ENCODE measurements at places on chromosomes 7 and 10.
A peak's percentile ranks its signal among the peaks of the same experiment; 100 is the strongest.

DNA sequence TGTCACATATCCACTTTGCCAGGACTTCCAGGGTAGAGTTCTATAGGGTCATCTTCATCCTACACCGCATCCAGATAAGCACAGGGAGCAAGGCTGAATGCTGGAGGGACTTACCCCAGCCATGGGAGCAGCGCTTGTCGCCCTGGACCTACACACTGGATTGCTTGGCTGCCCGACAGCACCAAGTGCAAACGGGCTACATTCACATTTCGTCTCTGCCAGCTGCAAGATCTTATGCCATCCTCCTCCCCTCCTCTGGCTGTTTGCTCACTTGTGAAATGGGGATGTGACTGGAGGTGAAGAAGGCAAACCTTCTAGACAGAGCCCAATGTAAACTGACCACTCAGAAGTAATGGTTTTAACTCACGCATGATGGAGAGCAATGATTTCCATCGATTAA is 1.0 kb downstream of the DDC start:
- DNase-seq = no peak

DNA sequence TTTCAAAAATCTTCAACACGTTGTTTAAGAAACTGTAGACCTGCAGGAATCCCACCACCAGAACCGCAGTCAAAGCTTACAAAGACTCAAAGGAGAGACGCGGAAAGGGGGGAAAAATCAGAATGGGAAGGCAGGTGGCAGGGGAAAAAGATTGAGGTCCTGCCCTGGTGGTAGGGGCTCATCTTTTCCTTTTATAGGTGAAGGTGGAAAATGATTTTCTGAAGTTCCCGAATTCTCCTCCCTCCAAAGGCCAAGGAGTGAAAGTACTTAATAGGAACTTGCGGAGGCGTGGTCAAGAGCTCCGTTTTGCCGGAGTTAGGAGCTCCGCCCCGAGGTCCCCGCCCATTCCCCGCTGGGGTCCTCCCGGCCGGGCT is 724 bp downstream of the BBIP1 start:
- peak; percentile 83 for DNase-seq

GRCh38 chr7:137970253-137970975 is 31.5 kb downstream of the CREB3L2 start:
- no peak for DNase-seq

GRCh38 chr10:100664316-100665149 is 80.8 kb upstream of the PAX2 start:
- no peak for DNase-seq

DNA sequence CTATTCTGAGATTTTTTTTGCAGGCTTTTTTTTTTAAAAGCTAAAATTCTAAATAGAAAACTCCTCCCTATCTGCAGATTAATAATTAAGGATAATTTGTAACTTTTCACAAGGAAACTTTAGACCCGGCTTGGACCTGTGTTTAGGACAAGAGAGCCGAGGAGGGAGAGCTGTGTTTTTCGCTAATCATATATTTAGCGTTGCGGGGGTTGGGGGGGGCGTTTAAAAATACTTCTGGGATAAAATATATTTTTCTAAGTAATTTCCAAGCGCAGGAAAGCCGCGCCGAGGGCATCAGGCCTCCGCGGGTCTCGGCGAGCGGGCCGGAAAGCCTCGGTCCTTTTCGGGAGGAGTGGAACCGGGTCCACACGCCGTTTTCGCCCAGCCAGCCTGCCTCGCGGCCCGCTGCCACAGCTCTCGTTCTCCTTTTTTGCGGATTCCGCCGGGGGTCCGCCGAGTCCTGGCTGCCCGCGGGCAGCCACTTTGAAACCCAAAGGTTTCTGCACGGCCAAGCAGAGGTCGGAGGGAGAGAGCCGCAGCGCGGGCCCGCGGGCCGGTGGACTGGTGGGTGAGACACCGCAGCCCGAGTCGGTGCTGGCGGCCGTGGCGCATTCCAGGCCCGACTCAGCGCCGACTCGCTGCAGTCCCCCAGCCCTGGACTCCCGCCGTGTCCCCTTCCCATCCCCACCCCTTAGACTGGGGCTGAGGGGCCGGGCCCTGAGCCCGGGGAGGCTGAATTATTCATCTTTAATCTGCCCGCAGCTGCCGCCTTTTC is 2.3 kb downstream of the PAX2 start:
- no peak for DNase-seq

GRCh38 chr10:31557854-31558253 is 238.8 kb downstream of the ZEB1 start:
- DNase-seq = no peak

- no peak for DNase-seq
Observed at GRCh38 chr7:117835016-117835664, 38.1 kb downstream of the CTTNBP2 start.

DNA sequence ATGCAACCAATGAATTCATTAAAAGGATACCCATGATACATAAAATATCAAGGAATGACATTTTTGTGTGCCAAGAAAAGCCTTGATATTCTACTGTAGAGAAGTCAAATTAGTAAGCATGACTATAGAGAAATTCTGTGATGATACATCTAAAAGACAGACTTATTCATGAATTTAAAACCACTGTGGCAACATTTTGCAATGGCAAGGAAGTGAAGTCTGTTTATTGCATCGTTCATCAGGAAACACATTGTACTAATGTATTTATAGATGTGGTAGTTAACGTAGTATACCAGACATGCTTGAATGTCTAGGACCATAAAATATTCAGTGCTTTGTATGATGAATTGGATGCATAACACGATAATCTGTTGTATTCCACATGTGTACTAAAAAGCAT is 9.3 kb upstream of the CLEC5A start:
- DNase-seq = no peak

- no peak for DNase-seq
Observed at GRCh38 chr10:75542084-75542483, 110.7 kb downstream of the LRMDA start.

GRCh38 chr7:102055181-102055976 is 231.3 kb upstream of the SH2B2 start:
- DNase-seq = no peak

GRCh38 chr7:150668472-150668911 is 17.0 kb upstream of the GIMAP2 start:
- DNase-seq = peak; percentile 47

DNA sequence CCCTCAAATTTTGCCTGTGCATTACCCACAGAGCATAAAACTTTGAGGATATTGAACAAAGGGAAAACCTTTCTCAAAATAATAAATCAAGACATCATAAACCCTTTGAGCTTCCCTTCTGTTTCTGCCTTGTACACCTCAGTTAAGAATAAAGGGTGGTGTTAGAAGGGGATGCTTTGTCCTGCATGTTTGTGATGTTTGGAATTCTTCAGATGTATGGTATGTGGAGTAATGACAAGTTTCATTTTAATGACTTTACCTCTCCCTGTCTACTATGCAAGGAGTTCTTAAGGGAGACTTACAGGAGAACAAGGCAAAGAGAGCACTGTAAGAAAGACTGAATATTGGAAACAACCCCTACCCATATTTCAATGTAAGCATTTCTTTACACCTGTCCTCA is 99.2 kb downstream of the HECW1 start:
- DNase-seq = no peak

GRCh38 chr10:91642831-91643692 is 10.2 kb upstream of the PPP1R3C start:
- no peak for DNase-seq

- DNase-seq = no peak
Observed at GRCh38 chr10:133439517-133440461, 14.0 kb upstream of the SCART1 start.

DNA sequence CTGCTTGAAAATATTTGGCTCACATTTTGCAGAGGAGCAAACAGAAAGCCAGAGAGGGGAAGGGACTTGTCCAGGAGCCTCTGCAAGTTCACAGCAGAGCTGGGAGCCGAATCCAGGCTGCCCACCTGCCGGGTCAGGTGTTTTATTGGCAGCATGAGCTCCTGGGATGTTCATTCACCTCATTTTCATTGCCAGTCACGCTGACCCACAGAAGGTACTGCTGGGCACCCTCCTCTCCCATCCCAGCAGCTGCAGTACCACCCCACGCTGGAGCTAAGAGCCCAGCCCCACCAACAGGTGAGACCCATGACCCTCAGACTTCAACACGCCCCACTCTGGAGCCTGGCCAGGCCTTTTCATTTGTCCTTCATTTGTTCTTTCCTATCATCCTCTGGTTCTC is 102.7 kb downstream of the GRID1 start:
- no peak for DNase-seq

DNA sequence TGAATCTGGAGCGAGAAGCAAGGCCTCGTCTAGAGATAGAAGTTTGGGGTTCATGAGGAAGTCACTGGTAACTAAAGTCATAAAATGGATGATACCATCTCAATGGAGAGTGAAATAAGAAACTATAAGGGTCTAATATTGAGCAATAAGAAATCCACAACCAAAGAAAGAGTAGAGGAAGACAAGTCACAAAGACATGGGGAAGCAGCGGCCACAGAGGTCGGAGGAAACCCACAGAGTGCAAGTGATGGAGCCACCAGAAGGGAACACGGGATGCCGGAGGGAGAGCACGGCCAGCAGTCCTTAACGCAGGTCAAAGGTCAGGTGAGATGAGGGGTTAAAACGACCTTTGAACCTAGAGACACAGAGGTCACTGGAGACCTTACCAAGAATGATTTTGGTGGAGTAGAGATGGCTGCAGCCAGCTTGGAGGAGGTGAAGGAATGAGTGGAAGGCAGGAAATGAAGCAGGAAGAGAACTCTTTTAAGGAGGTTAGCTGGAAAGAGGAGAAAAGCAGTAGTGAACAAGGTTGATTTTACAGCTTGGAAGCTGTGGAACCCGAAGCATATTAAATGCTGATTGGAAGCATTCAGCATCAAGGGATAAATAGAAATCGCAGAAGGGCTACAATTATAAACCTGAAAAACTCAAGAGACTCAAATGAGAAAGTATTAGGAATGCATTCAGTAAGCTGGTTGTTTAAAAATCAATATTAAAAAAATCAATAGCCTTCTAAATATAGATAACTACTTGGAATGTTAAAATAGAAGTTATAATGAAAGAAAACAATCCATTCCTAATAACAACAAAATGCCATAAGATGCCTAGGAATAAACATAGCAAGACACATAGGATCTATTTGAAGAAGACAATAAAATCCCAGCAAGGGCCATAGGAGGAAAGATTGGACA is 93.7 kb downstream of the SVOPL start:
- DNase-seq = no peak

- DNase-seq = no peak
Observed at GRCh38 chr7:23276376-23276775, 22.8 kb upstream of the MALSU1 start.

GRCh38 chr10:128036011-128036615 is 90.1 kb downstream of the MKI67 start:
- no peak for DNase-seq

DNA sequence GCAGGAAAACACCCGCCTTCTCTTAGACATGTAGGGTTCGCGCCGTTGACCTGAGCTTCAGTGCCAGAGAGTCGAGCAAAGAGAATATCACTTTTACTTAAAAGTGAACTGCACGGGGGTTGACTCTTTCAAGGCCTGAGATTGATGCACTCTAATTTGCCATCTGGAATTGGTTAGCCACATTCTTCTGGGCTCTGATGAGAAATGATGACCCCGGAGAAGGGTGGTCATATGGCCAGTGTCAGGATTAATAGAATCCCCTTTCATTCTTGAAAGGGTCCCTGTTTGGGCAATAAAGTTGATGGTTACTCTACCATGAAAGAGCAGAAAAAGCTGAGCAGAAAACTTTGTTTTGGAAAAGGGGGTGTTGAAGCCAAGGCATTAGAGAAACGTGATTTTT is 31.2 kb downstream of the GRK5 start:
- DNase-seq = no peak

GRCh38 chr7:50533866-50534265 is 31.3 kb downstream of the DDC start:
- no peak for DNase-seq

DNA sequence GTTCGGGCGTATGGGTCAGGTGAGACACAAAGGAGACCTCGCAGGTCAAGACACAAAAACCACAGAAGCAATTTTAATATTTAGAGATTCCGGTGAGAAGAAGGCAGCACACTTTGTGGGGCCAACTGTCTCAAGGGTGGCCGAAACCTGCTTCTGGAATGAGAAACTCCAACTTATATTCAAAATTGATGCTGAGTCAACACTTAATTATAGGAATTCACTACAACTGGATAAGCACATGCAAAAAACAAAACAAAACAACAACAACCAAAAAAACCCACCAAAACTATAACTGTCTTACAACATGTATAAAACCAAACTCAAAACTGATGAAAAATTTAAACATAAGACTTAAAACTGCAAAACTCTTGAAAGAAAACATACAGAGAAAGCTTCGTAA is 593.3 kb downstream of the POM121L12 start:
- no peak for DNase-seq

DNA sequence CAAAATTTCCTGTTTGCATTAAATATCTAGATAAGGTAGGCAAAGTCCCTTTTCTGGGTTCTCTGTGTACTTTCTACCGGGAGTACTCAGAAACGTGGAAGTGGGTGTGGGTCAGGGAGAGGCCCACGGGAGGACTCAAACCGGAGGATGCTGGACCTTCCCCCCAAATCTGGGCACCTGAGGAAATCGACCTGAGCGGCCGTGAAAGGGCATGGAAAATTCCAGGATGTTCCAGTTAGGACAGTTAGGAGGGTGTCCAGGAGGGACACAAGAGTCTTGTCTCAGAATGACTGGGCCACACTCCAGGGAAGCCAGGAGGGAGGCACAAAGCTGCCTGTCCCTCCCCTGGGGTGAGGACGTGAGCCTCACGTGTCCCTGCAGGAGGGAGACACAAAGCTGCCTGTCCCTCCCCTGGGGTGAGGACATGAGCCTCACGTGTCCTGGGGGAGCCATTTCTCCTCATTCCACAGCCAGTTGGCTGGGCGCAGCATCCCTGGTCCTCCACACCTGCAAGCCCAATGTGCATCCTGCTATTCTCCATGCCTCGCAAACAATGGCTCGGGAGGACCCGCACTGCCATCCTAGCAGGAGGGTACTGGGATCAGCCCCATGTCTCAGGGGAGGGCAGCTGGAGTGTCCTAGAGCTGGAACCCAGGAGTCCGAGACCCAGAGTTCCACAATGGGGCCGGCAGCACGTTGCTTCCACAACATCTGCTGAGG is 190.5 kb upstream of the PPP2R2D start:
- no peak for DNase-seq

- no peak for DNase-seq
Observed at GRCh38 chr7:45178241-45179225, 20.9 kb downstream of the RAMP3 start.

DNA sequence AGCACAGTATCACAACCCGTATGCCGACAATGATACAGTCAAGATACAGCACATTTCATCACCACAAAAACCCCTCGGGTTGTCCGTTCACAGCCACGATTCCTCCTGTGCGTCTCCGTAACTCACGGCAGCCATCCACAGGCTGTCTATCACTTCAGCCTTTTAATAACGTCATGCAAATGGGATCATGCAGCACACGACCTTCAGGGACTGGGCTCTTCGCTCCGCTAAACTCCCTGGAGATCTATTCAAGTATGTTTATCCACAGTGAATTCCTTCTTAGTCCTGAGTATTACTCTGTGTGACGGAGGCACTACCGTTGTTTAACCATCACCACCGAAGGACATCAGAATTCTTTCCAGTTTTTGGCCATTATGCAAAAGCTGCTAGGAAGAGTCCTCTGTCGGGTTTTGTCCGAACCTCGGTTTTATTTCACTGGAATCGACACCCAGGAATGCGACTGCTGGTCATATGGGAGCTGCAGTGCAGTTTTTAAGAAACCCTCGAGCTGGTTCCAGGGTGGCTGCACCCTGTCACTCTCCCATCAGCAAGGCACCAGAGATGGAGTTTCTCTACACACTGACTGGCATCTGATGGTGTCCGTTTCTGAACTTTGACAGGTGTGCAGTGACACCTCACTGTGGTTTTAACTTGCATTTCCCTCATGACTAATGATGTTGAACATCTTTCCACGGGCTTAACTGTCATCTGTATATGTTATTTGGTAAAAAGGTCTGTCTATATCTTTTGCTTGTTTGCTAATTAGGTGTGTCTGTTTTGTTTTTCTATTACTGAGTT is 193.6 kb downstream of the MAD1L1 start:
- no peak for DNase-seq
